Tongue (tissue), 3 donors: ENCODE measurements at places on chromosomes 1 and 21.
A peak's percentile ranks its signal among the peaks of the same experiment; 100 is the strongest.

DNA sequence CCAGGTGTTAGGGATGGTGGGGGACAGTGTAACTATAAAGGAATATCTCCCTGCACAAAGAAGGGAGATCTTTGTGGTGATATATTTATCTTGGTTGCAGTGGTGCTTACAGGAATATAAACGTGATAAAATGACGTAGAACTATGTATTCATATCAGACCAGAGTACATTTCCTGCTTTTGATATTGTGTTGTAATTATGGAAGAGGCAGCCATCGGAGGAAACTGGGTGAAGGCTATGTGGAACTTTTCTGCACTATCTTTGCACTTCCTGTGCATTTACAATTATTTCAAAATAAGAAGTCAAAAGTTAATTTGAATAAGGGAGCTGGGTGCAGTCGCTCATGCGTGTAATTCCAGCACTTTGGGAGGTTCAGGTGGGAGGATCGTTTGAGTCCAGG is 37.6 kb downstream of the NDUFS5 start:
- no peak for DNase-seq

DNA sequence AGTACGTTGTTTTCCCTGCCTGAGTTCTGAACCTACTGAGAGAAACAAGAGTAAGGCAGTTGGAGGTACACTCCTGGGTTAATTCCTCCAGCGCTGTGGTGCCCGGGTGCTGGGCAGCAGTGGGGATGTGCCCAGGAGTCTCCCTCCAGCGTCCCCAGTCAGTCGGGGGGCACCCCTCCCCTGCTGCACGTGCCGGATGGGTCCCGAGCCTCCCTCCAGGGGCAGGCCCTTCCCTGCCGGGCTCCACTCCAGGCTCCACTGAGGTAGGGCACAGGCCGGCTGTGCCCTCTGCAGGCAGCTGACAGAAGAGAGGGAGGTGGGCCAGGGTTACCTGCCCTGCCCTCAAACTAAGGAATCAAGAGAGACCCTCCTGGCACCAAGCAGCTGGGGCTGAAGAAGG is 238.1 kb upstream of the VAMP3 start:
- no peak for DNase-seq

GRCh38 chr1:117681901-117682250 is 76.0 kb downstream of the TENT5C start:
- DNase-seq = no peak

- DNase-seq = peak; percentile 72
These were observed 722 bp downstream of the LZIC start for GRCh38 chr1:9942399-9942938.

DNA sequence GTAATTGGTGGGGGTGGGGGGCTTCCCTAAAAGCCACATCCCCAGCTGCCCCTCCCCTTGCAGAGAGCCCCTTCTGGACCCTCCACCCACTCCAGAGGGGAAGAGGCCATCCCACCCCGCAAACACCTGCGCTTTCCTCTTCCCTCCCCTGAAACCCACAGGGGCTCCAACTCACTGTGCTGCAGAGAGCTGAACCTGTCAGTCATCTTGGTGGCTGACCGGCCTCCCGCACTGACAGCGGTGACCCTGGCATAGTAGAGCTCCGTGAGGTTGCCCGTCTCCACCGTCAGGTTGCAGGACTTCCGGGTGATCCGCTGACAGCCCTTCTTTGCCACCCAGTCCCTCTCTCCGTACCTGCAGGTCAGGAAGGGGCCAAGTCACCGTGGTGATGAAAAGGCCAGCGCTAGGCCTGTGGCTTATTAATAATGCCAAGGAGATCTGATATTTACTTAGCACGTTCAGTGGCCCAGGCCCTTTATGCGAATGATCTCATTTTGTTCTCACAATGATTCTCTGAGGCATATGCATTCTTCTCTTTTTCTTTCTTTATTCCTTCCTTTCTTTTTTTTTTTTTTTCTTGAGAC is 5.9 kb downstream of the IL22RA1 start:
- DNase-seq = no peak

GRCh38 chr1:4393191-4393590 is 261.2 kb upstream of the AJAP1 start:
- DNase-seq = no peak

GRCh38 chr21:36323032-36323431 is 3.0 kb downstream of the MORC3 start:
- peak; percentile 41 for DNase-seq

- no peak for DNase-seq
These were observed 973.7 kb downstream of the LTN1 start for GRCh38 chr21:28018741-28019669.

- DNase-seq = no peak
These were observed 567.3 kb upstream of the CXADR start for GRCh38 chr21:16945580-16945979.
